Right lung (tissue), 10 donors: ENCODE measurements at places on chromosomes 12 and 14.

GRCh38 chr14:68131907-68132306 is 312.3 kb downstream of the RAD51B start:
- no peak for DNase-seq

GRCh38 chr12:54959291-54960018 is 25.1 kb downstream of the TESPA1 start:
- DNase-seq: no peak

GRCh38 chr12:8948701-8949341 is 624 bp downstream of the M6PR start:
- DNase-seq: no peak

DNA sequence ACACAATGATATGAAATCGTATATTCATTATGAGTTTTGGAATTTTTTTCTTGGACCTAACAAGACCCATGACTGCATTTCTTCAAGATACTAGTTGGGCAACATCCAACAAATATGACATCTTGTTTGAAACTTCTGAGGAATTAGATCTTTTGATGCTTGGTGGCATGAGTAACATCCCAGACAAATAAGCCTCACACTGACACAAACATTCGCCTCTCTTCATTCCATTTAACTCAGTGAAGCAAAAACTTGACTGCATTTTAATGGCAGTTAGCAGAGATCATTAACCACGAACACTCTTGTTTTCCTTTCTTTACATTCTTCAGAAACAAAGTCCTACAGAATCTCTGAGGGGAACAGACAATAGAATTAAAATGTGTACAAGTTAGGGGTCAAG is 758.3 kb downstream of the C12orf50 start:
- DNase-seq: no peak
